ENCODE measurements at places on chromosomes 6 and 20.
A peak's percentile ranks its signal among the peaks of the same experiment; 100 is the strongest.

DNA sequence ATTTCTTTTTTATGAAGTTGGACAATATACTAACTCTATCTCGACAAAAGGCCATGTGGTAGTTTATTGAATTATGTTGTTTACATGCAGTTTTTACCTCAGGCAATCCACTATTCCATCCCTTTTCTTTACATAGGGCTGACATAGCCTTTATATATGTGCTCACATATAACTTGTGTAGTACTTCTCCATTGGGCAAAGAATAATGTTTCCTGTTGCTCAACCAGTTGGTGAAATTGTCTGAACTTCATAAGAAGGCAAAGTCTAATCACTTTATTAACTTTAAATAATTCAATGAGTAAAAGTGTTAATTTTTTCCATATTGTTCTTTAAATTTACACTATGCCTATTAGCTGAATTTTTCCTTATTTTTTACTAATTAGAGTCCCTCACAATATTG, 1272.1 kb downstream of the EPHA7 start:
- DNase-seq, result no peak

DNA sequence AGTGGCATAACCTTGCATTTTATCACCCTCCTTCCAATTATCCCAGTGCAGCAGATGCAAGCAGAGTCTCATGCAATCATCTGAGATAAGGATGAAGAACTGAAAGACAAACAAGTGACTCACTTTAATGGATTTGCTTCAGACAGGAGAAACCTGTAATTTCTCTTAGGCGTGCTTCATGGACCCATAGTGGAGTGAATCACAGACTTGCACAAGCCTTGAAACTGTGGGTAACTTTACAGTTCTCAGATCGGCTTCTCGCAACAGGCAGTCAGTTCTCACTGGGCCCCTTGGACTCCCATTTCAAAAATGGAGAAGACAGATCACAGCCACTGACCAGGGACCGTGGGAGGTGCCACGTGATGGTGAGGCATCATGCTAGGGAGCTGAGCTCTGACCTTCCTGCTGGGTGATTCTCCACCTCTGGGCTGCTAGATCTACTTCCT, at the start of gene ADGRF4:
TSS of gene ADGRF4 (plus strand) at position 239 of the 446 bp plus-strand sequence. CDS start 8,666 bp downstream, outside the sequence.
- DNase-seq, result no peak

DNA sequence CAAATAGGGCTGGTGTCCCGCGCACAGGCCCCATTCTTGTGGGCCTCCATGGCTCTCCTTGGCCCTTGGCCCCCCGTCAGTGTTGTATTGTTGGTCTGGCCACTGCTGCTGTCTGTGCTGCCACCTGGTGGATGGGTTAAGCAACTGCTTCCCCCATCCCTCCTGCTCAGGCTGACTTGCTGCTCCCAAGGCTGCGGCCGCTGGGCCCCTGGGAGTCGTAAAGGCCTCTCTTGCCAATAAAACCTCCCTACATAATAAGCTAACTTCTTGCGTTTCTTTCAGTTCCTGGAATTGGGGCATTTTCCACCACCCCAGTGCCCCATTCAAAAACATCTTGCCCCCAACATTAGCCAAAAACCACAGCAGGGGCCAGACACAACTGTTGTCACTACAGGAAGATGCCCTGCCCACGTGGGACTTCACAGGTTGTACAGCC, 27.1 kb downstream of the CD83 start:
- DNase-seq, result peak; percentile 48

DNA sequence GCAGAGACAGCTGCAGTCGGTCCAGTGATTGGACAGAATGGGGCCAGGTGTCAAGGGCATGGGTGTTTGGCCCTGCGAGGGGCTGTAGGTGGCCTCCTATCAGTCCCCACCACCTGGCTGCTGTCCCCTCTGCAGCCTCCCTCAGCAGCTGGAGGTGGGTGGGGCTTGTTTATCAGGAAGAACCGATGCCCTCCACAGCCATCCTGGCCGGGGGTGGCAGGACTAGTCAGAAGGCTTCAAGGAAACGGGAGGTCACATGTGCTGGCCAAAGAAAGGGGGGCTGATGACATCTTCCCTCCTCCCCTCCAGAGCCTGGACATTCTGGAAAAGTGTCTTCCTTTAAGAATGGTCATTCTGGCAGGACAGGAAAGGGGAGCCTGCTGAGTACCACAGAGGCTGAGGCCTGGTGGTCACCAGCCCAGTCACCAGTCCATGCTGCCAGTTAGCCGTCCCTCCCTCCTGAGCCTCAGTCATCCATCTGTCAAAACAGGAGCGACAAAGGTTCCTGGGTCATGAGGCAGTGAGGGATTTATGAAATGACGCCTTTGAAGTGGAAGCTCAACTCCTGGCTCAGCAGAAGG, 4.1 kb downstream of the FAM210B start:
- DNase-seq, result no peak

DNA sequence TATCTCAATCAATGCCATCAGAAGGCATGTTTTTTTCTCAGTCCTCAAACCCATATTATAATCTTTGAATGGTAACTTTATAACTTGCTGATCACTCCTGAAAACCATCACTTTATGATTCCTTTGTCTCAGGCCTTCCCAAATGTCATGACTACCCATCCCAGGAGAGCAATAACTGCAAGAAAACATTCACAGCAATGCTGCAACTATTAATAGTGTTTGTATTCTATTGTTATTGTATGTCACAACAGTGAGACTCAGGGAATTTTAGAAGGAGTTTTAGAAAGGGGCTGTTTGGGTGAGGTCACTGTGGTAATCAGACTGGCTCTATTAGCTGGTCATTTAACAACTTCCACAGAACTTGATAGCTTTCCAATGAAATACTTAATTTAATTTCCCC, 301.4 kb upstream of the TBX18 start:
- no peak for DNase-seq

DNA sequence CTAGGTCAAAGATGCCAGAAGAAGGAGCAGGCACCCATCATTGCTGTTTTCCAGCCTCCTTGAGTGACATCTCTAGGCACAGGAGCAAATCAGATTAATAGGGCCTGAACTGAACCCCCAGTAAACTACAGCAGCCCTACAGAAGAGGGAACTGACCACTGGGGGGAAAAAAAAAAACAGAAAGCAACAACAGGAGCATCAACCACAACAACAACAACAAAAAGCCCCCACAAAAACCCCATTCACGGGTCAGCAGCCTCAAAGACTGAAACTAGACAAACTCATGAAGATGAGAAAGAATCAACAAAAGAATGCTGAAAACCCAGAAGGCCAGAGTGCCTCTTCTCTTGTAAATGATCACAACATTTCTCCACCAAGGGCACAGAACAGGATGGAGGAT, 537.4 kb upstream of the BTBD3 start:
- no peak for DNase-seq

All from effector memory CD4-positive, alpha-beta T cell (primary cell).